ENCODE measurements at places on chromosomes 16 and 17.

DNA sequence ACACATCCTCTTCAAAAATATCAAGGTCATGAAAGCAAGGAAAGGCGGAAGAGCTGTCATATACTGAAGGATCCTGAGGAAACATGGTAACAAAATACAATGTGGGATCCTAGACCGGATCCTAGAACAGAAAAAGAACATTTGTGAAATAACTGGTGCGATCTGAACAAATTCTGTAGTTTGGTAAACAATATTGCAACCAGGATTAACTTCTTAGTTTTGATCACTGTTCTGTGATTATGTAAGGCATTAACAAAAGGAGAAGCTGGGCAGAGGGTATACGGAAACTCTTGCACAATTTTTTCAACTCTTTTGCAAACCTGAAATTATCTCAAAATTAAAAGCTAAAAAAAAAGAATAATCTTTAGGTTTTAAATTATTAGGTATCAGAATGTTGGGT, 109.7 kb downstream of the TRIM37 start:
- DNase-seq: no peak

- no peak for DNase-seq
These were observed 14.9 kb upstream of the MAPK3 start for GRCh38 chr16:30137897-30138296.

GRCh38 chr16:11976850-11977375, 379 bp downstream of the SNX29 start:
- no peak for DNase-seq

- DNase-seq: no peak
These were observed 62.6 kb upstream of the ENDOV start for GRCh38 chr17:80352216-80352895.
